ENCODE measurements at places on chromosomes 4 and X. TPM values are rescaled to one million over a fixed set of nuclear protein-coding genes. Genes with fewer than 3 reads are reported as not detected.

Gene CFAP47
- not detected for total RNA-seq

Gene SASH3
- 0.31 TPM for total RNA-seq

Gene NAA11
- total RNA-seq, result not detected

Gene CMC4
- 2.6 TPM for total RNA-seq

Gene GYG2
- total RNA-seq, result 8.6 TPM

Gene NUP62CL
- total RNA-seq, result 2.7 TPM

Gene CSAG3
- total RNA-seq, result not detected

Gene HPGDS
- 2.1 TPM for total RNA-seq

Gene CXCL8
- 43.2 TPM for total RNA-seq

Gene HSFX4
- not detected for total RNA-seq

Gene MAGEA2
- total RNA-seq, result not detected

Gene MBNL3
- 10.2 TPM for total RNA-seq

Gene ATOH1
- total RNA-seq, result not detected

Gene LEF1
- total RNA-seq, result 0.28 TPM

Gene WWC2
- 20.8 TPM for total RNA-seq

Gene RAB41
- not detected for total RNA-seq

Gene TNIP2
- total RNA-seq, result 11.4 TPM

Gene CRMP1
- 1.9 TPM for total RNA-seq

Gene KLHL13
- 4.9 TPM for total RNA-seq

DNA sequence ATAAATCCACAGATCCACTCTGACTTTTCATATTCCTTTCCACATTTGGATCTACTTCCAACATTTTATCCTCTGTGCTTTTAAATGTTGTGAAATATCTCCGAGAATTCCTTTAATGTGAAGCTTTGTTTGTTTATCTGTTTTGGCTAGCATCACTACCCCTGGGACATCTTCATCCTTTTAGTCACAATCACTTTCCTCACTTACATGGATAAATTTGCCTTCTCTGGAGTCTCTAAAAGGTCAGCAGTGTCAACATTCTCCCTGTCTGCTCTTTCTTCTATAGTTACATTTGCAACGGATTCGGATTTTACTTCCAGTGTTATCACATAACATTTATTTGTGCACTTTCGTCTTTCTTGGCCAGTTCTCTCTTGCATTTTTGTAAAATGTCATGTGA is 34.2 kb upstream of the LRAT start:
- no peak for DNase-seq

DNA sequence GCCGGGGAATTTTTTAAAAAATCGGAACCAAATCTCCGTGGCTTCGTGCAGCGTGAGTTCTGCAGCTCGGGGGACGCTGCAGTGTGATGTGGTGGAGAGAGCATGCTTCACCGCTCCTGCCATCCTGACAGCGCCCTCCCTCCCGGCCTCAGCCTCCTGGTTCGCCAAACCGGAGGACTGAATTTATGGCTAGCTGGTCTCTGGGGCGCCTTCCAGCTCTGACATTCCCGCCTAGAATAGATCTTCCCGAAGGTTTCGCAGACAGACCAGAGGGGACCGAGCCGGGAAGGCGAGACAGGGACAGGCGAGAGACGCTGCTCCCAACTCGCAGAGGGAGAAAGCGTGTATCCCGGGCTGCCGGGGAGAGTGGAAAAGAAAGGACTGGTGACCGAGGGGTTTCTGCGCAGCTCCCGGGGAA is 25.9 kb downstream of the HOPX start:
- DNase-seq, result no peak

- DNase-seq, result no peak
Observed at GRCh38 chrX:113741744-113742143, 842.1 kb upstream of the HTR2C start.

DNA sequence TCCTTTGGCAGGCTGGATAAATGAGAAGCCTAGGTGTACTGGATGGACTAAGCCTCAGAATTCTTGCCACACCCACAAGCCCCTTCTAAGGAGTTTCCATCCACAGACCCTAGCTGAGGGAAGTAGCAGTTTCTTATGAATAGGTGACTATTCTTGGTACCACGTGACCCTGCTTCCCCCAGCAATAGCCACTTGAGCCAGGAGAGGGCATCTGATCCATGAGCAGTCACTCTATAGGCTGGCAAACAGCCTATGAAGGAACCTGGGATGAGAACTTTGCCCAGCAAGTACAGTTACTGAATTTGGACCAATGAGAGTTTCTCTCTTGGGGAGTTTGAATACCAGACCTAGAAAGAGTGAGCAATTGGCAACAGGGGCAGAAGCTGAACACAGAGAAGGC is 84.0 kb downstream of the RTL9 start:
- peak; percentile 42 for DNase-seq

DNA sequence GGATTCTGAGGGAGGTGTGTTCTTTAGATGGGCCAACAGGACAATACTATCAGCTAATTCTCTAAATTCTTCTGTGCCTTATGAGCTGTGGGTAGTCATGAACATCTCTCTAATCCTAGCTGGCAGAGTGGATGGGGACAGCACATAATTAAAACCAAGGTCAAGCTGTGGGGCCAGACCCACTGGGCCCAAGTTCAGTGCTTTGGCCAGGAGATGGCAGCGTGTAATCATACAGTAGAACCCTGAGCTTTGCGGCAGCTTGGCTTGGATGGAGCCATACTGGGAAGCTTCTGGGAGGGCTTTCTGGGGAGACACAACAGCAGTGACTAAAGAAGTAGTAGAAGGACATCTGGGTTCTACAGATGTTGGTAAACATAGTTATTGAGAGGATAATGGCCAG is 140.3 kb upstream of the CXCL13 start:
- DNase-seq, result peak; percentile 20

- DNase-seq, result no peak
Observed at GRCh38 chr4:121237069-121237399, 72.9 kb upstream of the TNIP3 start.

DNA sequence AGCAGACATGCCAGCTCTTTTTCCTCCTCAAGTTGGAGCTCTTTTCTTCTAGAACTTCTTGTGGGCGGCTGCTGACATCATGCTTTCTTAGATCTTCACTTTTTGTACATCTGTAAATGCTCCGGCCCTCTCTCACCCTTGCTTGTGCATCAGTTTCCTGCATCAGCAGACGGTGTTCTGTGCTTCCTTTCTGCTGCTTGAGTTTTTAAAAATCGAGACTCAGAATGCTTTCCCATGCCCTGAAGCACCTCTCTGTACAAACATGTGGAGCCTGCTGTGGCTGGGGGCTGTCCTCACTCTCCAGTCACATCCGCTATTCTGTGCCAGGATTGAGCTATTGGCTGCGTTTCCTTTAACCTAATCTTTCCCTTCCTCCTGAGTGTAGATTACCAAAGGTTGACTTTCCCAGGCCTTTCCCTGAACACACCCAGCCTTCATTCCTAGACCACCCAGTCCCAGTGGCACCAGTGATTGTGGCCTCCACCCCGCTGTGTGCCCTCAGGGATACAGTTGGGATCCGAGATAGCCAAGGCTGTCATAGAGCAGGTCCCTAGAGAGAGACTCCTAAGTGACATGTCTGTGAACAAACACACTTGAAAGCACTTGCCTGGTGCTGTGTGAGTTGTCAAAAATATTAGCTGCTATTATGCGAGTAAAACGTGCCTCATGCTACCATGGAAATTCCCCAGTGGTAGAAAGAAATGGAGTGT is 41.9 kb downstream of the TNIP2 start:
- DNase-seq, result no peak

- DNase-seq, result no peak
Observed at GRCh38 chr4:33184657-33185290, 2464.6 kb downstream of the PCDH7 start.

- no peak for DNase-seq
Observed at GRCh38 chr4:75345423-75345822, 168.8 kb downstream of the RCHY1 start.

DNA sequence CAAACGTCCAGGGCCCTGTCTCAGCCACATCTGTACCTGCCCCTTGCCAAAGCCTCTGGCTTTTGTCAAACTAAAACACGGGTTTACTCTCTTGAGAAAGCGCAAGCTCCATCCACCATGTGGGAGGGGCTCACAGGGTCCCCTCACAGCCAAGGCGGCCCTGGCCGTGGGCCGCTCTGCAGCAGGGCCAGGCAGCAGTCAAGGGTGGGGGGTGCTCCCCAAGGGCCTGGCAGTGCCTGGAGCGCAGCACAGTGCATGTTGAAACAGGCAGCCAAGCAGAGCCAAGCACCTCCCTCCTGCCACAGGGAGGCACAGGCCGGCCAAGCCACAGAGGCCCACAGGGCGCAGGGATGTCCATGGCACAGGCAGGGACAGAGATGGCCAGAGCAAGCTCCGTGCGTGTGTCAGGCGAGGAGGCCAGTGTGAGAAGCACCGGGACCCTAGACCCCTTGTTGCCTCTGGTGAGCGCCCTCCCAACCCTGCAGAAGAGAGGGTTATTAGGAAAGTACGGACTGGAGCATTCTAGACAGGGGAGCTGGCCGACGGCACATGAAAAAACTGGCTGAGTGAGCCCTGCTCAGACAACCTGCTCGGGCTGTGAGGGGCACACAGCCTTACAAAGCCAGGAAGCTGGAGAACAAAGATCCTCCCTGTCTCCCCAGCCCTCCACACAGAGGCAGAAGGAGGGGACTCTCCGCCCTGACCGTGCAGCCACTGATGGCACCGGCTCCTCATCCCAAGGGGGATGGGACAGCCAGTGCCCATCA is 39.0 kb downstream of the FAM53A start:
- DNase-seq, result no peak

DNA sequence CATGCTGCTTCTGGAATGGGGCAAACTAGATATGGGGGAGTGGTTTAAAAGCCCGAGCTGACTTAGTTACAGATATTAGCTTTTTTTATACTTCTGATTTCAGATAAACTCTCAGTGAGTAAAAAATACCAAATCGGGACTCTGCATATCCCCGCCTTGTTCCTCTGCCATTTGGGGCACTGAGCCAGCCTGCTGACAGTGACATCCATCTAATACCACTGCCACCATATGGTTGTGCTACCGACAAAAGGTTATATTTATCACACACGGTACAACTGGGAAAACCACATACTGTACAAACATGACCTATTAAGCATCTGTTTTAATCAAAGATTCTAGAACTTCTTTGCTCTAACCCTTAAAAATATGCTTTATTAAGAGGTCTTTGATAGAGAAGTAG is 78.7 kb downstream of the GALNT7 start:
- DNase-seq, result peak; percentile 31

DNA sequence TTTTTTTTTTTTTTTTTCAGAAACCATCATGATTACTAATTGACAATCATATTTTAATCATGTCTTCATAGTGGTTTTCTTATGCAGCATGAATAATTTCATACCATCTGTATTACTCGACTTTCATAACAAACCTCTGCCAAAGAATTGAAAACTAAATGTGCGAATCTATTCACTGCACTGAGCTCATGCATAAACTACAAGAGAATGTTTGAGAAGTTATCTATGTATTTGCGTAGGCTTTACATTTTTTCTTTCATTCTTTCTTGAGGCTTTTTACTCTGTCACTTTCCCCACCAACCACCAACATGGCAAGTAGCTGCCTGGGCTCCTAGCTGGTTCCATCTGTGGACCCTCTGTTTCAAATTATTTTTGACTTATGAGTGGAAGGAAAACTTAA is 1761.0 kb downstream of the STIM2 start:
- no peak for DNase-seq

GRCh38 chr4:1972414-1972813 is 36.4 kb downstream of the NELFA start:
- DNase-seq, result peak; percentile 24

GRCh38 chrX:47625365-47625764 is 4.4 kb downstream of the CFP start:
- no peak for DNase-seq

- no peak for DNase-seq
Observed at GRCh38 chr4:64617800-64618199, 208.6 kb upstream of the TECRL start.

- DNase-seq, result no peak
Observed at GRCh38 chrX:119008110-119008744, 33.8 kb downstream of the LONRF3 start.

DNA sequence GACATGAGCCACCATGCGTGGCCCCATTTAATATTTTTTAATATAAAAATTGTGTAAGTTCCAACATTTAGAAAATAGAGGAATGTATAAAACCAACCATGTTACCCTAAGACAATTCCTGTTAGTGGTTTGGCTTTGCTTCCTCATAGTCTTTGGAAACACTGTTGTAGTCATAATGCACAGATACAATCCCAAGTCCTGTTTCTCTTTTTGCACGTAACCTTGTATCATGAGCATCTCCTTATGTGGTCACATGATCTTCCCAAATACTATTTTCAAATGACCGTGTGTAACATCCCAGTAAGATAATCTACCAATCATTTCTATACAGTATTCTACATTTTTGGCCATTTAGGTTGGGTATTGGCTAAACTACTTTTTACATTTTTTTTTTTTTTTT is 13.9 kb upstream of the RHOH start:
- no peak for DNase-seq

GRCh38 chr4:126051689-126052424 is 737.1 kb downstream of the FAT4 start:
- DNase-seq, result no peak

GRCh38 chrX:120768254-120768653 is 107.4 kb downstream of the CT47B1 start:
- no peak for DNase-seq

DNA sequence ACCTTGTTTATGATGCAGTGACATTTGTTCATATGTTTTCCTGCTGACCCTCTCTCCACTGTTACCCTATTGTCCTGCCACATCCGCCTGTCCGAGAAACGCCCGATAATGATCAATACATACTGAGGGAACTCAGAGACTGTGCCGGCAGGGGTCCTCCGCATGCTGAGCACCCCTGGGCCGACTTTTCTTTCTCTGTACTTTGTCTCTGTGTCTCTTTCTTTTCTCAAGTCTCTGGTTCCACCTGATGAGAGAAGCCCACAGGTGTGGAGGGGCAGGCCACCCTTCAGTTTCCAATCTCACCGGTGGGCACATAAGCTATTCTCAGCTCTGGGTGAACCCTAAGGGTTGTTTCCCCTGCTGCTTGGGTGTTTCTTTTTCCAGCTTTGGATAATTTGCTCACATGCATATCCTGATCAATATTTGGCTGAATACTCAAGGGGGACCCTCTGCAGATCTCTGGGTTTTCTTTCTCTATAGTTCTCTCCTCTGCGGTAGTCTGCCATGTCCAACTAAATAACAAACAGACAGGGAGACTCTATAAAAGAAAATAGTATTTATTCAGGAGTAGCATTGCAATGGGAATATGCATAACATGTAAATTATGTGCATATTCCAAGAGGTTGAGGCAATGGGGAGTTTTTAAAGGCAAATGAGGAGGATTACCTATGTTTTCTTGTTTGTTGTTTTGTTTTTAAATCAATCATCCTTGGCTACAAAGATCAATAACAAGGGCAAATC is 97.2 kb downstream of the CEP44 start:
- DNase-seq, result no peak

DNA sequence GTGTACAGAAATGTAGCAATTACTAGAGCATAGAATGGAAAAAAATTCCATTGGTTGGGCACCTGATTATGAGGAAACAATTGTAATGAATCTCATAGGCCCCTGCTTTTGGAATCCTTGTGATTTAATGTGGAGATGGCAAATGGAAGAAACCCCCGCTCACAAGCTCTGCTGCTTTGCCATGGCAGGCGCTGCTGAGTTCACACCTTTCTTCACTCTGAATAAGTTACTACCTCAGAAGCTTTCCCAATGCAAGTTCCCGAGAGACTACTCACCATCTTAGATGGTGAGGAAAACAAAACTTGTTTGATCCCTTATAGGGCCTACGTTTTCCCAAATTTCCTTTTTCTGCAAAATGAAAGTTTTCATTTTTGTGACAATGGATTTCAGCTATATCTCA is 266.6 kb upstream of the TAPT1 start:
- no peak for DNase-seq

All from pancreas (tissue), 10 donors.